ENCODE measurements at places on chromosomes 1 and 21. TPM values are rescaled to one million over a fixed set of nuclear protein-coding genes. Genes with fewer than 3 reads are reported as not detected.

PGM1 gene
- 264 TPM for polyA plus RNA-seq

SPATA17 gene
- 2.6 TPM for polyA plus RNA-seq

CD5L gene
- polyA plus RNA-seq: not detected

FAM151A gene
- 0.18 TPM for polyA plus RNA-seq

OR2G6 gene
- polyA plus RNA-seq: not detected

LCA5L gene
- polyA plus RNA-seq: 5.0 TPM

HPCAL4 gene
- polyA plus RNA-seq: not detected

TSACC gene
- 1.1 TPM for polyA plus RNA-seq

LCE4A gene
- polyA plus RNA-seq: not detected

FAM110D gene
- polyA plus RNA-seq: 8.1 TPM

NCF2 gene
- polyA plus RNA-seq: 0.19 TPM

Measured in cardiac muscle cell (in vitro differentiated cells and primary cell).